ENCODE measurements at places on chromosomes 5 and 9.

DNA sequence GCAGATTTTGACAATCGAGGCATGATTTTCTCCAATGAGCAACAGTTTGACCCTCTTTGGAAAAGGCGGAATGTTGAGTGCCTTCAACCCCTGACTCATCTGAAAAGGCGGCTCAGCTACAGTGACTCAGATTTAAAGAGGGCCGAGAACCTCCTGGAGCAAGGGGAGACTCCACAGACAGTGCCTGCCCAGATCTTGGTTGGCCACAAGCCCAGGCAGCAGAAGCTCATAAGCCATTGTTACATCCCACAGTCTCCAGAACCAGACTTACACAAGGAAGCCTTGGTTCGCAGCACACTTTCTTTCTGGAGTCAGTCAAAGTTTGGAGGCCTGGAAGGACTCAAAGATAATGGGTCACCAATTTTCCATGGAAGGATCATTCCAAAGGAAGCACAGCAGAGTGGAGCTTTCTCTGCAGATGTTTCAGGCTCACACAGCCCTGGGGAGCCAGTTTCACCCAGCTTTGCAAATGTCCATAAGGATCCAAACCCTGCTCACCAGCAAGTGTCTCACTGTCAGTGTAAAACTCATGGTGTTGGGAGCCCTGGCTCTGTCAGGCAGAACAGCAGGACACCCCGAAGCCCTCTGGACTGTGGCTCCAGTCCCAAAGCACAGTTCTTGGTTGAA lies 13.6 kb downstream of the PTPDC1 start:
- no peak for DNase-seq

GRCh38 chr5:176543428-176544182 lies 5.5 kb upstream of the CDHR2 start:
- peak; percentile 19 for DNase-seq

DNA sequence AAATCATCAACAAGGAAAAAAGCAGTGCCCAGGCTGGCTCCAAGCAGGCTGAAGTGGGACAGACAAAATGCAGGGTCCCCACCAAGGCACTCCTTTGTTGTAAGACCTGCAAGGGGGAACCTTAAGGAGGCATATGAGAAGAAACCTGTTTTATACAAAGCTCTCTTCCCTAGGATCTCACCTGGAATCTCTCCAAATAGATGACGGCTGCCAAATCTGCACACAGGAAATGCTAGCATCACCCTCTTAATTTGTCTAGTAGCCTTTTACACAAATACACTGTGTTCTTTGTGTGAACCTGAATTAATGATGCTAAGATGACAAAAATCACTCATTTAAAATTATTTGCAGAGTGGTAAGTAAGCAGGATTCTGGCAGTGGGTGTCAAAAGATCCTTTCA lies 280.2 kb downstream of the SPOCK1 start:
- no peak for DNase-seq

- DNase-seq, result no peak
These were observed 196.8 kb downstream of the SH3GL2 start for GRCh38 chr9:17775656-17776055.

GRCh38 chr5:124642151-124642550 lies 104.3 kb downstream of the ZNF608 start:
- DNase-seq, result no peak

DNA sequence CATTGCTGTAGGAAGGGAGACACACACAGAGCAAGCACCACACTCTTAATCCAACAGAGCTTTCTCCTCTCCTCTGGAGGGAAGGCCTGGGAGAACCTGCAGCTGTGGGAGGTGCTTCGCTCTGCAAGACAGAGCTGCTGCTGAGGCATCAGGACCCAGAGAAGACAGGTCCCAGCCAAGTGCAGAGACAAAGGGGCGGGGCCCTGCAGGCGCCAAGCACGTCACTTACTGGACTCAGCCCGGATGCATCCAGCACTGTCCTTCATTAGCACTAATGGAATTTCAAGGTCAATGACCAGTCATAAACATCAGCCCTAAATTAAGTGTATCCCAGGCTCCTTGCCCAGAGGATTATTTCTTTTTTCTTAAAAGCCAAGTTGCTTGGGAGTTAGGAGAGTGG lies 337.1 kb upstream of the PANK3 start:
- no peak for DNase-seq

- no peak for DNase-seq
These were observed 24.8 kb upstream of the PDCD1LG2 start for GRCh38 chr9:5485378-5486085.

DNA sequence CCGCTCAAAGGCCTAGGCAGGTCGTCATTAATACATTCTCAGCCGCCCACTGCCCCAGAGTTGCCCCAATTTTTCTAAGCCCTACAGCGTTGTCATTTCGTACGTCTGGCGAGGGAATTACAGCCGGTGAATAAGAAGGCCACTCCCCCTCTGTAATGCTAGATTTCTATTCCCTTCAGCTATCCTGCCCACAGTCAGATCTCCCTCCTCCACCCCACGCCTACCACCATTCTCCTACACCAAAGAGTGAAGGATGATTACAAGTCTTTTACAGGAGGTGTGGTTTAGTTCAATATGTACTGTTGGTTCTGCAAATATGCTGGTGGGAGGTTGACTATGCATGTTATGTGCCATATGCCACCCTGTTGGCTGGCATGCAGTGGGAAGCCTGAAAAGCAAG lies 83.7 kb upstream of the SMIM15 start:
- no peak for DNase-seq

- DNase-seq, result no peak
These were observed 25.6 kb downstream of the LYRM7 start for GRCh38 chr5:131196331-131196730.

- DNase-seq, result no peak
These were observed 108.6 kb downstream of the DAB2IP start for GRCh38 chr9:121759996-121760395.

- DNase-seq, result no peak
These were observed 9.6 kb upstream of the TOR4A start for GRCh38 chr9:137267933-137268355.

DNA sequence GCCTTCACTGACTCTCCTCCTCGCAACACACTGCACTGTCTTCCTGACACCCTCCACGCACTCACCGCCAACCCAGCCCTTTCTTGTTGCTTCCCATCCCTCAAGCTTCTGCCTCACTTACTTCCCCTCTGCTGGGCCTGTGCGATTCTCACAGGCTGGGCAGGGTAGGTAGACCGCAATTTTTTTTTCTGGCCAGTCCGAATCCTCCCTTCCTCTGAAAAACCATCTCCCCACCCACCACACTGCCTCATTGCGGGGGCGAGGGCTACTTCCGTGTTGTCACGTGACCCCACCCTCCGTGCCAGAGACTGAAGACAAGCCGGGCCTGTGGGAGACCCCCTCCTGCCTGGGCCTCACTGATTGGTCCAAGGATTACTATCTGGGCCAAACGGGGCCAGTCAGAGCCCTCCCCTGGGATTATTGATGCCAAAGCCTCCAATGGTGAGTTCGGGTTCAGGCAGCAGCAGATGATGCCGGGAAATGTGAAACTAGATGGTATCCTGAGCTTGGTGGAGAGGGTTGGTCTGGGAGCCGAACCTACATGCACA lies 73.1 kb downstream of the STK10 start:
- DNase-seq, result no peak

DNA sequence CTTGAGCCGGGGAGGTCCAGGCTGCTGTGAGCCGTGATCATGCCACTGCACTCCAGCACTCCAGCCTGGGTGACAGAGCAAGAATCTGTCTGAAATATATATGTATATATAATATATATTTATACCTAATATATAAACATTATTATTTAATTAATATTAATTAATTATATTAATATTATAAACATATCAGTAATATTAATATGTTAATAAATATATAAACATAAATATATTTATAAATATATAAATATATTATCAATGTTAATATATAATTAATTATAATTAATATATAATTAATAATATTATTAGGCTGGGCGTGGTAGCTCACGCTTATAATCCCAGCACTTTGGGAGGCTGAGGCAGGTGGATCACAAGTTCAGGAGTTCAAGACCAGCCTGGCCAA lies 41.1 kb downstream of the F2R start:
- DNase-seq, result no peak

DNA sequence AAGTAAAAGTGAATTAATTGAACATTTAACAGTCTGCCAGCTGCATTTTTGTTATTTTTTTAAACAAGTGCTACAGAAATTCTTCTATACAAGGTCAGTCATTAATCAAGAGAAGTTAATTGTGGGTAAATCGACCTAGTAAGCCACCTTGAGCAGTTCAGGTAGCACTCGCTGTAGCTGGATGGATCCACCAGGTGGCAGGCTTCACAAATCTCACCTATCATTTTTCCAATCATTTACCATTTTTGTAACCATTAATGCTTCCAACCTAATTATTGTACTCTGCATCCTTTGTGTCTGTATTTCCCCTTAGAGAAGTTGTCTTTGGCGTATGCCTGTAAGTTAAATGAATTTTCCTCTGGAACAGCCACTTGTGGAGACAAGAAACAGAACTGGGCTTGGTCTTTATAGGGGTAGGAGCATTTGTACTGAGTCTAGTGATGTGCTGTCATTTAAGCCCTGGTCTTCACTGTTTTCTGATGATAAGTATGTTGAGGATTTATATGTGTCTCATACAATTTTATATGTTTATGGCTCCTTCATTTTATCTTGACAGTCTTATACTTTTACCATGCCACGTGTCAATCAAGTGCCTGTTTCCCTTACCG lies 39.5 kb downstream of the CD180 start:
- no peak for DNase-seq

DNA sequence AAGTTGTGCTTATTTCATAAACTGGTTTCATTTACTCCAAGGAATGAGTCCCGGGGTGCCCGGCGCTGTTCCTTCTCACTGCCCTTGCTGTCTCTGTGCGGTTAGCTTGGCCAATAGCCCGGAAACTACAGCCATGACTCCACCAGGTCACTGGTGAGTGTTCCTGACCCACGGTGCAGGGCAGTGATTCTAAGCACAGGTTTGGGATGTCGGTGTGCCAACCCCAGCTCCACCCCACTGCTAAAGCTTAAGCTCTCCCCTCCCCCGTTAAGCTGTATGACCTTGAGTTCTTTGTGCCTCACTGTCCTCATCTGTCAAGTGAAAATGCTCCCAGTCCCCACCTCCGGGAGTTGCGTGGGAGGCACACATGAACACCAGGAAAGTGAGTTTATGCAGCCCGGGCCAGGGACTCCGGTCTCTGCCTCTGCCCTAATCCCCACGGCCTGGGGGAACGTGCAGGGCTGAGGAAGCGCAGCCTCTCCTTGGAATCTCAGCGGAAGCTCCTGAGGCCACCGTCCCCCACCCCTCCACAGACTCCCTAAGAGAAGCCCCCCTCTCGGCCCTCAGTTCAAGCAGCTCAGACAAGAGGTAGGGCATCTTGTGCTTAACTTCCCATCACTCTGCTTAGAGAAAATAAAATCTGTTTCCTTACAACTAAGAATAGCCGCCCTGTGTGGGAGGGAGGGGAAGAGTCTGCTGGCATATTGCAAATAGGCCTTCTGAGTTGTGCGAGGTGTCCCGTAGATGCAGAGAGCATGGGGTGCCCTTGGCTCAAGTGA lies 92.0 kb upstream of the RAI14 start:
- no peak for DNase-seq

DNA sequence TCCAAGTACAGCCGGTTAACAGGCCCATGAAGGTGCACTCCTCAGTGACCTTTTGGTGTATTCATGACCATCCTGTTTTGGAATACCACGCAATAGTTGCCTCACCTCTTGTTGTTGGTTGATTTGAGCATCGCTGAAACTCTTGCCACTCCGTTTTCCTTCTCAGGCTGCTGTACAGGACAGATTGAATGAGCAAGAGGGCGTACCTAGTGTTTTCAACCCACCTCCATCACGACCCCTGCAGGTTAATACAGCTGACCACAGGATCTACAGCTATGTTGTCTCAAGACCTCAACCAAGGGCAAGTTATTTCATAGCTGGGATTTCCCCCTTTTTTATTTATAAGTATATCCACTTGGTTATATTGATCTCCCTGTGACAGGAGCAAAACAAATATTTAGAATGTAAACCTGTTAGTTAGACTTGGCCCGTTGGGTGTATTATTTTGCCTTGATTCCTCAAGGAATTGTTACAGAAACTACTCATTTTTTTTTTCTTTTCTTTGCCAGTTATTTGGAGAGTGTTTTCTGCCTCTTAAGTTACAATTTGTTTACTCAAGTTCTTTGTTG lies 38.1 kb downstream of the FAF2 start:
- DNase-seq, result no peak

DNA sequence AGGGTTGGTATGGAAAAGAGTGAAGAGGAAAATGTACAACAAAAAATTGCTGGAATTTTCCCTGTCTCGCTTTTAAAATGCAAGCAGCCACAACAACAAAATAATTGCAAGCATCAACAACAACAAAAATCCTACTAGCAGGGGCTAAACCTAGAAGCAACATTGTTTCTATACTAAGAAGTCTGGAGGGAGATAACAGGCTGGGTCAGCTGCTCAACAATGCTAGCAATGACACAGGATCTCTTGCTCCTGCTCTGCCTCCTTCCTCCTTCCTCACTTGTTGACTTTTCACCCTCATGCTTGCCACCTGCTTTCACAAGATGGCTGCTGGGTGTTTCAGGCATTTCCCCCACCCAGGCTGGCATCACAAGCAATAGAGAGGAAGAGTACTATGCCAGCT lies 7.6 kb upstream of the AOPEP start:
- DNase-seq, result no peak

- DNase-seq, result no peak
These were observed 44.6 kb downstream of the CPEB4 start for GRCh38 chr5:173932695-173933139.

- no peak for DNase-seq
These were observed 2176.8 kb upstream of the C9orf72 start for GRCh38 chr9:29750062-29750461.

- DNase-seq, result no peak
These were observed 33.1 kb upstream of the ORM1 start for GRCh38 chr9:114289571-114290481.

- no peak for DNase-seq
These were observed 35.0 kb downstream of the TLR4 start for GRCh38 chr9:117739206-117739605.

DNA sequence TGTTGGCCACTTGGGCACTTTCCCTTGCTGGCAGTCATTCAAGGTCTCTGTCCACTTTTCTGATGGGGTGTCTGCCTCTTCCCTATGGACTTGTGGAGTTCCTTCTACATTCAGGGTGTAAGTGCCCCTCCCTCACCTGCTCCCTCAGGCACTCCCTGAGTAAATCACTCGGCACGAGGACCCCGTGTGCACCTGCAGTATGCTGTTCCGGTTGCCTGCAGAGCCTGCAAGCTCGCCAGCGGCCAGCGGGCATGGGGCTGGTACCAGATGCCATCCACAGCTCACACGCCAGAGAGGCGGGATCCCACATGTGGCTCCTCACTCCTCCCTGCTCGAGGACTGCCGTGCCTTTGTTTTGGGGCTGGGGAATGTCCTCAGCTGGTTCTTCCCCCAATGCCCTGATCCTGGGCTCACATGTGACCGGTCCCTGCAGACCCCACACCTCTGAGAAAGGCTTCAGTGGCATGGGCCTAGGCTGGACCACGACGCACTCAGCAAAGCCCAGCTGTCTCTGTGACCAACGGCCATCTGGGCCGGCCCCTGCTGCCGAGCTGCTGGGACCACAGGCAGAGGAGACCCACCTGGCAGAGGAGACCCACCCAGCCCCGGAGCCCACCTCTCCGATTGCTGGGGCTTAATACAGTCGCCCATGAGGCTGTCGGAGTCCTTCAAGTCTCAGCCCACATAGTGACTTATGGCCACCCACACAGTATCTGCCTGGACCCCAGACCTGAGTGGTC lies 46.1 kb upstream of the CLPTM1L start:
- DNase-seq, result no peak
